ENCODE measurements at places on chromosomes 12 and 14.

DNA sequence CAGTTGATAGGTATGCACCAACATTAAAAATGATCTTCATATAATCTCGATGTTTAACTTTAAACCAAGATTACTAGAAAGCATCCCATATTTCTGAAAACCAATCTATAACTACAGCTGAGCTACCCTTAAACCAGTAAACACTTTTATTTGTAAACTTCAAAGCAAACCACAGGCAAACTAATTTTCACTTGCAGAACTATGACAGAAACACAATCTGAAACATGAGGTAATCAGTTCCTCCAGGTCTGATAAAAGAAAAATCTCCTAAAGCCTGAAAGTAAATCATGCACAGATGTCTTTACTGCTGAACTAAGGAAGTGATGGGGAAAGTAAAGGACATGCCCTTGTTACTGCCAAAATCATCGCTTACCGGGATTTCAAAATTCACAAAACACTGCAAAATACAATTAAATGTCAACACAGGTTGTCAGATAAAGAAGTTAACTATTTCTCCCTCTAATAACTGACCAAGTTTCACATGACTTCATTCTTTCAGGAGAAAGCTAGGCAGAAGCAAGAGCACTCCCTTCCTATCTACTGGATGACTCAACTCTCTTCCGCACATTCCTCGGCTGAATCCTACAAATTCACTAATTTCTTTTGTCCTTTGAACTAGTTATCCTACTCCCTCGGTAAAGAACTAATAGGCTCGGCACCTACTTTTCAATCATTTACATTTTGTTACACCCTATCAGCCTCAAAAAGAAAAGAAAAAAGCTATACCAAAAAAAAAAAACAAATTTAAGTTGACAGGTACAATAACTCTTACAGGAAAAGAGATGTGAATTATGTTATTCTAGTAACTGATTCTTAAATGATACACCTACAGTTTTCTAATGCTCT lies 1.4 kb downstream of the EEA1 start:
- DNase-seq: no peak

- no peak for DNase-seq
These were observed 154.8 kb upstream of the NEDD1 start for GRCh38 chr12:96752211-96752610.

GRCh38 chr12:90947869-90948268 lies 7.1 kb downstream of the CCER1 start:
- DNase-seq: no peak

DNA sequence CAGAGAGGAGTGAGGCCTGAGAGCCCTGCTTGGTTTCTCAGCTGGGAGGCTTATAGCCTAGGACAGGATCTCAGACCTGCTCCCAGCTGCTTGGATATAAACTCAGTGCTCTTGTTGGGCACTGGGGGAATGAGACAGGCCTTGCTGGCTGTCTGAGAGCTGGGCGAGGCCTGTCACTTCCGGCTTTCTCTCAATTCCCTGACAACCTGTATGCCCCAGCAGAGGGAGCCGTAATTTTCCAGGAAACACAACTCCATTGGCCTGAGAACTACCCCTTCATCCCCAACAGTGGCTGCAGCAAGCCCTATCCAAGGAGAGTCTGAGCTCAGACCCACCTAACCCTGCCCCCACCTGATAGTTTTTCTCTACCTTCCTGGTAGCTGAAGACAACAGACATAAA lies 258.3 kb upstream of the STXBP6 start:
- no peak for DNase-seq

DNA sequence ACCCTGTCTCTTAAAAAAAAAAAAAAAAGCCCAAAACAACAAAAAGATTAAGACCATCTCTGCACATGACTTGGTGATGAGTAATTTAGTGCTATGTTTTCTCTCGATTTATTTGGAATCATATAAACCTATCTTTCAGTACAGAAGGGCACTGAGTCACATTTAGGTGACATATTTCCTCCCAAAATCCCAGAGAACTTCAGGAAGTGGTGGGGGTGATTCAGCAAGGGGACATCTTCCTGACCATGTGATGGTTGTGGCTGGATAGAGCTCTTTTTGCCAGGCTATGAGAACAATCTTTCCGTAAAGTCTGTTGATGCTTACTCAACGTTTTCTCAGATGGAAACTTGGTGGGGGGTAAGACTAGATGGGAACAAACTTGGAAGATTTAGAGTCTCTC lies 50.0 kb downstream of the PPFIBP1 start:
- no peak for DNase-seq

GRCh38 chr14:50242566-50243310 lies 11.4 kb upstream of the SOS2 start:
- DNase-seq: no peak

GRCh38 chr14:106038263-106038662 lies 511.9 kb downstream of the TMEM121 start:
- DNase-seq: no peak

DNA sequence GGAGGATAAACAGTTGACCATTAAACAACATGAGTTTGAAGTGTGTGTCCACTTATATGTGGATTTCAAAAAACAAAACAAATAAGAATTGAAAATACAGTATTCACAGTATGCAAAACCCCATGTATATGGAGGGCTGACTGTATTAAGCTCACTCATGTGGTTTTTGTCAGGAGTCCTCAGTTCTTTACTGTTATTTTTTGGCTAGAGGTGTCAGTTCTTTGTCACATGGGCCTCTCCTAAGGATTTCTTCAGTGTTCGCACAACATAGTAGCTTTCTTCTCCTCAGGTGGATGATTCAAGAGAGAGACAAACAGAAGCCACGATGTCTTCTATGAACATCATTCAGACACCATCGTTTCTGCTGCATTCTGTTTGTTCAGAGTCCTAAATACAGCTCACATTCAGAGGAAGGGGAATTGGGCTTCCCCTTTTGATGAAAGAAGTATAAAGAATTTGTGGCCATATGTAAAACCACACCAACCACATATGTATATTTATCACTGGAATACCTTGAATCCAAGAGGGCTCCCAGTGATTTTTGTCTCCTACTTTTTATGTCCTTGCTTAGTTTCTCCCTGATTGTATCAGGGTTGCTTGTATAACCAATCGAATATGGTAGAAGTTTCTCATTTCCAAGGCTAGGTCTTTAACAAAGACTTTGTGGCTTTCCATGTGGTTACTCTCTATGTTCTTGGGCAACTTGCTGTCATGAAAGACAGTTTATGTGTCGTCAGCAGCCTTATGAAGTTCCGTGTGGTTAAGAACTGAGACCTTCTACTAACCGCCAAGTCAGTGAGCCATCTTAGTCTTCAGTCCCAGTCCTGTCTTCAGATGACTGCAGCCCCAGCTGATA lies 18.9 kb downstream of the MNAT1 start:
- no peak for DNase-seq

DNA sequence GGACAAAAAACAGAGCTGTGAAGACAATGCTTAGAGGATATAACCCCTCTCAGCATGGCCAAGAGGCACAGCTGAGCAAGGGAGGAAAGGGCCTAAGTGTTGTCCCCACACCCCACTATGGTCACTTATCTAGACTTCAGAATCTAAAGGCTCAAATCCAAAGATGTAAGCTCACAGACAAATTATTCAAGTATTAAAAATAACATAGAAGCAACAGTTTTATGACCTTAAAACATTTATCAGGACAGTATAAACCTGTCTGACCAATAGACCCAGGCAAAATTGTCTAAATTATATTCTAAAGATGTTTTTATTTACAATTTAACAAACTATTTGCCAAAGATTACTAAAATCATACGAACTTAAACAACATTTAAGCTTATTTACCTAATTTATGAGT lies 28.1 kb upstream of the PRICKLE1 start:
- no peak for DNase-seq

DNA sequence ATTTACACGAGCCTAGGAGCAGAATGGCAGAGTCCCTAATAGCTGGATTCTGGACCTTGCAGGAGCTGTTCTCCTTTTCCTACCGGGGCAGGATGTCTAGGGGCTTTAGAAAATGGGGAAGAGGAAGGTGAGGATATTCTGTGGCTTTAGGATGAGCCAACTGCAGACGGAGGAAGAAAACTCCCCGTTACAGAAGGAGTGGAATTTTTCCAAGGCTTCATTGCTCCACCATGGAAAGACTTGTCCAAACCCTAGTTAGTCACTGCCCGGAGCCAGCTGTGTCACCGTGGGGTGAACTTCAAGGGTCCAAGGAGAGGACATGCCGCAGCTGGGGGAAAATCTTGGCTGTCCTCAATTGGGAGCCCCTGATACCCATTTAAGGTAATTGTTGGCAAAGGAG lies 41.6 kb downstream of the FOS start:
- no peak for DNase-seq

- DNase-seq: no peak
These were observed 38.1 kb downstream of the ZDHHC17 start for GRCh38 chr12:76802060-76802459.

DNA sequence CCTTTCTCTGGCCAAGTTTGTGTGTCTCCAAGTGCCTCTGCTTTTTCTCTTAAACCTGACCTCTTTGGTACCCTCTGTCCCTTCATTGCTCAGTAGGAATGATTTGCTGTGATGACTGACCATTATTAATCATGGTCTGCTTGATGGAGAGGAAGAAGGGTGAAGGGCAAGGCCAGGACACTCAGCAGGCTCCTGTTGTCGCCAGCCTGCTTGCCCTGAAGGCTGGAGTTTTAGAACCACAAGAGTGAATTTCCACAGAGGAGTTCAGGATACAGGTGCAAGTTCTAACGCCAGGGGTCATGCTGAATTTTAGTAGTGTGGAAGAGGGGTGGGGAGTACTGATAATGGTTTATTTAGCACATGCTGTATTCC lies 2.8 kb upstream of the ITGA5 start:
- DNase-seq: no peak

DNA sequence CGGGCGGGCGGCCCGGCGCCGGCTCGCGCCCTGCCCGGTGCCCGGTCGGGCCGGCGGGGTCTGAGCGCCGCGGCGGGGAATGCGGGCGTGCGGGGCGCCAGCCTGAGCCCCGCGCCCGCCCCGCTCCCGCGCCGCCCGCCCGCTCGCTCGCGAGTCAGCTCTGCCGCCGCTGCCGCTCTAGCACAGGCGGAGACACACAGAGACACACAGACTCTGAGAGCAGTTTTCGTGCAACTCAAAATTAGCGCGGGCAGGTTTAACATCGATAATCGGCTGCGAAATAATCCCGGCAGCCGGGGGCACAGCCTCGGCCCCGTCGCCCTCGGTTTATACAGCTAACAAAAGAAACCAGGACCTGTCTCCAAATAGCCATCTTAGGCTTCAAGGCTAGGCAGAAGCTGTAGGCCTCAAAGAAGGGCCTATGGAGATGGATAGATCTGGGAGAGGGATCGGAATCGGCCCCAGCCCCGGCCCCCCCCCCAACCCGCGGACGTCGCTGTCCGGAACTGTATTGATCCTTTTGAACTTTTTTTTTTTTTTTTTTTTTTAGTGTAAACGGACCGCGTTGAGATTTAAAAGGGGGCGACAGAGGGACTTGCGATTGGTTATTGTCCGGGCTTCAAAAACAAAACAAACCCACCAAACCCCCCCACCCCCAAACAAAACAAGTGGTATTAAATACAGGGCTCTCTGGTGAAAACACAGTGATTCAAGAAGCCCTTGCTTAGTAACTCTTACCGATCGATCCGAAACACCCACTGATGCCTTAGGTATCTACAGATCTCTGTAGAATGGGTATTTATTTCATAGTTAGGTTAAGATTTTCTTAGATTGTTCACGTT lies 1.1 kb downstream of the ARID2 start:
- peak; percentile 29 for DNase-seq

DNA sequence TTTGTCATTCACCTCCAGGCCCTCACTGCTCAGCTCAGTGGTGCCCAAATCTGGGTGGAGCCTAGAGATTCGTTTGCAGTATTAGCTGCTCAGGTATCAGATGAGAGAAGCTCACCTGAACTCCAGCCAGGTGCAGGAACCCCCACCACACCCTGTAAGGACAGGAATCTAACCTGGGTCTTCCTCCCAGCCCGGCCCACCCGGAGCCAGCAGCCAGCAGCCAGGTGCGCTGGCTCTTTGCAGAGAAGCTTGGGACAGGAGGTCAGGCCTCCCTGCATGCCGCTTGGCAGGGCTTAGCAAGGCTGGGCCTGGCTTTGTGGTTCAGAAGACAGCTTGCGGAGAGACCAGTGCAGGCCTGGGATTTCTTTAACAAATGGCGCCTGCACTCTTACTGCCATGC lies 125.6 kb upstream of the MYL2 start:
- no peak for DNase-seq

DNA sequence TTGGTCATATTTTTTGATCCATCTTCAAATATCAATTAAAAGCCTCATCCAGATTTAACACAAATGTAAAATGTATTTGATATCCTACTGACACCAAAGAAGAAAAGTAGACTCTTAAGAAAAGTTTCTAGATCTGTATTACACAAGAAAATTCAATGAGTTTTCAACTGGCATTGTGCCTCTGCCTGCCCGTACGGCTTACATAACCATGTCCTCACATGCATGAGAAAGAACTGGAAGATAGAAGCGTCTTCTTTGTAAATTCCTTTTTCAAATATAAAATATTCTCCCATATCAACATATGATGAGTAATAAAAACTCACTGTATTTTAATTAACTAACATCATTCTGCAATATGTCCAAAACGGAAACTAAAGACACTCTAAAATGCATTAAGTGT lies 7.2 kb downstream of the ANKS1B start:
- DNase-seq: no peak

GRCh38 chr14:90456551-90456950 lies 59.7 kb downstream of the CALM1 start:
- DNase-seq: no peak

- no peak for DNase-seq
These were observed 163.4 kb downstream of the GARIN6 start for GRCh38 chr12:99810718-99811593.

- no peak for DNase-seq
These were observed 94.5 kb downstream of the DNAI7 start for GRCh38 chr12:25100194-25101091.

DNA sequence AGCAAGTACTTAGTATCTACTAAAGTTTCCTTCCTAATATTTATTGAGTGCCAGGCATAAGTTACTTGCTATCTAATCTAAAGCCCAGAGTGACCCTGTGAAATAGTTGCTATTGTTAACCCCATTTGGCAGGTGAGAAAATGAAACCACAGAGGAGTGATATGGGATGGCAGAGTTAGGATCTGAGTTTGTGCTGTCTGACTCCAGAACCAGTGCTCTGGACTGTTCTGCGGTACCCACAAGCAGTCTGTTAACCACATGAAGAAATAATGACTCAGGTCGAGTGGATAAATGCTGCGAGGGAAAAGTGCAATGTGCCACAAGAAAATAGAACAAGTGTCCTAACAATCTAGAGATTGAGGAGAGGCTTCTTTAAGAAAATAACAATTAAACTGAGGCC lies 60.7 kb upstream of the GZMB start:
- DNase-seq: no peak

- no peak for DNase-seq
These were observed 187.0 kb upstream of the ATP2B1 start for GRCh38 chr12:89895591-89895990.

Measured in stimulated activated CD8-positive, alpha-beta memory T cell treated with anti-CD3 and anti-CD28 coated beads, Interleukin-4, amount 100 ng/mL, for 1 hour (primary cell).